Activated CD4-positive, alpha-beta T cell treated with anti-CD3 and anti-CD28 coated beads for 4 hours (primary cell): ENCODE measurements at places on chromosomes 7 and 10.
A peak's percentile ranks its signal among the peaks of the same experiment; 100 is the strongest.

- DNase-seq: peak; percentile 54
These were observed at the start of gene GIMAP8 for GRCh38 chr7:150450491-150451001. Gene GIMAP8 (plus strand): TSS chr7:150450630. CDS start chr7:150466699, 16,069 bp downstream.

DNA sequence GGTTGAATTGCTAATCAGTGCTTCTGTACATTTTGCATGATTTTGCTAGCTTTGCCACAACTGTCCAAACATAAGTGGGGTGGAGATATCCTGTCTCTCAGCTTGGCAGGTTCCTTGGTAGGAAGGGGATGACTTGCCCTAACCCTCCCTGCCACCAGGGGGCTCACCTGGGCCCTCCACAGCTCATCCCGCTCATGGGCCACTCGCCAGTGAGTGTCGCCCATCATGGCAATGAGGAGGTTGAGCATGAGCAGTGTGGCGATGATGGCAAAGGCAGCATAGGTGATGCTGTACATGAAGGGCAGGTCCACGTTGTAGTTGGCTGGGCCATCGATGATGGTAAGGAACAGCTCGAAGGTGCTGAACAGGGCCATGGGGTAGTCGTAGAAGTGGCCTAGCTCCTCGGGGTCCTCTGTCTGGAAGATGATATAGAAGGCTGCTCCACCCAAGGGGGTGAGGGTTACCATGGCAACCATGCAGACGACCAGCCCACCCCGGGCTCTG, 12.2 kb downstream of the TRPV6 start:
- DNase-seq: peak; percentile 15

DNA sequence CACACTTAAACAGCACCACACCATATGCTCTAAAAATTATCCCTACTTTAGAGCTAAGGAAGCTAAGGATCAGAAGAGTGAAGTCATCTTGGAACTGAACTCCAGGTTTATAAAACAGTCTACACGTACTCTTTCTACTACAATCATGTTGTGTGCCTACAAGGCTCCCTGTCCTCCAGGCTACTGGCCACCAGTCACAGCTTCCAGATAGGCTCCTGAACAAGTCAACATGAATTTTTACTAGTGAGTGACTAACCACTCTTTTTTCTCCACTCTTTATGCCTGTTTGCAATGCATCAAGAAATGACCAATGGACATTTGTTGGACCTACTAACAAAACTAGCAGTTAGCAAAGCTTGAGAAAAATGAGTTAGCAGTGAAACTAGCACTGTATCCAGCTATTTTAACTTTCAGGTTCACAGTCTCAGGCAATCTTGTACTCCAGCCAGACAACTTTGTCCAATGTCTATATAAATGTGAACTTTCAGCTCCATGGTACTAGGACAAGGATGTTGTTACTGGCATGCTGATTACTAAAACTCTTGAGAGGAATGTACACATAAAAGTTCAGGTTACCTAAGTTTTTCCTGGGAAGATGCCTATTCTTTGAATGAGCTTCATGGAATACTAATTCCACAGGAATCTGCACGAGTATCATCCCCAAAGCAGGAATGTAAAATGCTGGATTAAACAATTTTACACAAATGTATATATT, 180.0 kb downstream of the BTAF1 start:
- no peak for DNase-seq

GRCh38 chr7:38105874-38106483, 72.1 kb upstream of the STARD3NL start:
- peak; percentile 18 for DNase-seq

GRCh38 chr7:129122078-129122750, 22.3 kb upstream of the TSPAN33 start:
- no peak for DNase-seq

DNA sequence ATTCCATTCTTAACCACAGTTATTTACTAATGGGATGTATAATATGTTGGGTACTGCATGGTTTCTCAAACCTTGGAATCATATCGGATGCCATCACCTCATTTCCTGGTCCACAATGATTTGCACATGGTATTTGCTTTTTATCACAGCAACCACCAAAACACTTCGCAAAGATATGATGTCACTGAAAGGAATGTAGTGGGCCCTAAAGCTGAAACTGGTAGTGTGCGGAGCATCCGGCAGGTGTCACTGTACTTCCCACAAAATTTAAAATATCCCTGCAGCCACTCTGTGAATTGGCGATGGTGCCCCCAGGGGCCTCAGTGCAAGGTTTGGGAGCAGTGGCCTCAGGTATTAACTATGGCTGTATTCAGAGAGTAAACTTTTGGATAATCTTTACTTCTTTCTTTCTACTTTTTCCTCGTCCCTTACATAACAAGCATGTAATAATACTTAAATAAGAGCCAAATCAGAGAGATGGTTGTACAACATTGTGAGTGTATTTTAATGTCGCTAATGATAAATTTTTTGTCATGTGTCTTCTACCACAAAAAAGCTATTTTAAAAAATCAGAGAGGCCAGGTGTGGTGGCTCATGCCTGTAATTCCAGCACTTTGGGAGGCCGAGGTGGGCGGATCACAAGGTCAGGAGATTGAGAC, 66.2 kb downstream of the FAM241B start:
- DNase-seq: no peak
